Mucosa of descending colon (tissue), 3 donors: ENCODE measurements at places on chromosomes 5 and 9. TPM values are rescaled to one million over a fixed set of nuclear protein-coding genes. Genes with fewer than 3 reads are reported as not detected.

SPATA31D4 gene
- not detected for total RNA-seq

FAM221B gene
- total RNA-seq = not detected

SGTB gene
- total RNA-seq = 8.8 TPM

EIF4E1B gene
- total RNA-seq = not detected

FBXO38 gene
- total RNA-seq = 46.5 TPM

LYRM7 gene
- 12.9 TPM for total RNA-seq

GALNT12 gene
- 139 TPM for total RNA-seq

LRRC19 gene
- total RNA-seq = 120 TPM

DNA sequence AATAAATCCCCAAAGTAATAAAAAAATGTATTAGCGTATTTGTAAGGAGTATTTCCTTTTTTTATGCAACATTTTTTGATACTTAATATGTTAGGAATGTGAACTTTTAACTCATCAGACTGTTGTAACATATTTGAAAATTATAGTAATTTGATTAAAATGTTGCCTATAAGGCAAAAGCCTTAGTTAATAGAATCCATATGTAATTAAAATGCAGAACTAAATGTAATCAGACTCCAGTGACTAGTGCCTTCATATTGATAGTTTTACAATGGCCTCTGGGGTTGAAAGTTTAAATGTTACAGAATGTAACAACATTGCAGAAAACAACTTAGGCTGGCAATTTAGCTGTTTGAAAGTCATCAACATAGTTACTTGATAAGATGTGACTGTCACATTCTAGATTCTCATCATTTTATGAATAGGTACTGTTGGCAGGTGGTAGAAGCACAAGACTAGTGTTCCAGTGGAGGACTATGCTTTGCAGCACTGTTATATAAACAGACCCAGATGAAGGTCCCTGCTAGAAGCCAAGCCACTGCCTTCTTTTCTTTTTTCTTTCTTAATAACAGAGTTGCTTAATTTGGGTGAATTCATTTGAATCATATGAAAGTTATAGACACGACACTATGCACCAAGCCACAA lies 382.9 kb downstream of the CCDC171 start:
- no peak for DNase-seq

DNA sequence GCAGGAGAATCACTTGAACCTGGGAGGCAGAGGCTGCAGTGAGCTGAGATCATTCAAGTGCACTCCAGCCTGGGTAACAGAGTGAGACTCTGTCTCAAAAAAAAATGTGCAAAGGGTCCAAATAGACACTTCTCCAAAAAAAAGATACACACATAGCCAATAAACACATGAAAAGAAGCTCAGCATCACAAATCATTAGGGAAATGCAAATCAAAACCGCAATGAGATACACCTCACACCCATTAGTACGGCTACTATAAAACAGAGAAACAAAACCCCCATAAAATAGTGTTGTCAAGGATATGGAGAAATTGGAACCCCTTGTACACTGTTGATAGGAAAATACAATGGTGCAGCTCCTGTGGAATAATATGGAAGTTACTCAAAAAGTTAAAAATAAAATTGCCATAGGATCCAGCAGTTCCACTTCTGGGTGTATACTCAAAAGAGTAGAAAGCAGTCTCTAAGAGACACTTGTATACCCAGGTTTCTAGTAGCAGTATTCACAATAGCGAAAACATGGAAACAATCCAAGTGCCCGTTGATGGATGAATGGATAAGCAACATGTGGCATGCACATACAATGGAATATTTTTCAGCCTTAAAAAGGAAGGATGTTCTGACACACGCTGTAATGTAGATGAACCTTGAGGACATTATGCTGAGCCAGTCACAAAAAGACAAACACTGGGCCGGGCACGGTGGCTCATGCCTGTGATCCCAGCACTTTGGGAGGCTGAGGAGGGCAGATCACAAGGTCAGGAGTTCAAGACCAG lies 57.2 kb upstream of the PPARGC1B start:
- no peak for DNase-seq

DNA sequence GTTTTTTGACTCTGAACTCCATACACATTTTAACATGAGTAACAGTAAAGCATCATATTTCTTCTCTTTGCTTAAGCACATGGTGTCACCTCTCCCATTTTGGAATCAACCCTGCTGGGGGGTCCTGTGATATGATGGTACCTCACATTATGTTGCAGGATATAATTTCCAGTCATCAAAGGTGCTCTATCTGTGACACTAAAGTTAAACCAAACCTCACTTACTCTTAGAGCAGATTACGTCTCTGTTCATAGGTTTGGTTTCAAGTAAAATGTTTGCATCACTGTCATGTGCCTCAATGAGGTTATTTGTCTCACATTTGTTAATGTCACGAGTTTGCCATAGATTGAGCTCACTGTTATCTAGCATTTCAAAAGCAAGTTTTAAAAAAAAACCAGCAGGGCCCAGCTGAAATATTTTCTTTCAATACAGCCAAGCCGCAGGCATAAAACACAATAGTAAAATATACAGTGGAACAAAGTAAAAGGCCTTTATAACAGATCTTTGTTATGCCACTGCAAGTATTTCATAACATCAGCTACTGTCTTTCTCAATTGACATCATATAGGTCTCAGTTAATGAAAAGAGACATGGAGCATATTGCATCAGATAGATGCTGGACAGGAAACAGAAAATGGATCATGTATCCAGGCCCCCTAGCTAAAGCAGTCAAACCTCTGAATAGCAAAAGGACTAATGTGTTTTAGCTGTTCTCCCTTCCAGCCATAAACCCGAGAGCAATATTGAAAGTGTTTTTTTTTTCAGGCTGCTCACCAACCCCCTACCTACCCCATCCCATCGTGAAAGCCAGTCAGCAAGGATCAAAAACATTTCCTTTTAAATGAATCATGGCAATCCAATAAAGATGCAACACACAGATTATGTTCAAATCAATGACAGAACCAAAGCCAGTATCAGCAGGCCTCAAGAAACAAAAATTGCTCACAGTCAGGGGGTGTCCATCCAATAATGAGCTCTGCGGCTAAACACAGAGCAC lies 182.1 kb upstream of the ITGA1 start:
- DNase-seq = no peak

DNA sequence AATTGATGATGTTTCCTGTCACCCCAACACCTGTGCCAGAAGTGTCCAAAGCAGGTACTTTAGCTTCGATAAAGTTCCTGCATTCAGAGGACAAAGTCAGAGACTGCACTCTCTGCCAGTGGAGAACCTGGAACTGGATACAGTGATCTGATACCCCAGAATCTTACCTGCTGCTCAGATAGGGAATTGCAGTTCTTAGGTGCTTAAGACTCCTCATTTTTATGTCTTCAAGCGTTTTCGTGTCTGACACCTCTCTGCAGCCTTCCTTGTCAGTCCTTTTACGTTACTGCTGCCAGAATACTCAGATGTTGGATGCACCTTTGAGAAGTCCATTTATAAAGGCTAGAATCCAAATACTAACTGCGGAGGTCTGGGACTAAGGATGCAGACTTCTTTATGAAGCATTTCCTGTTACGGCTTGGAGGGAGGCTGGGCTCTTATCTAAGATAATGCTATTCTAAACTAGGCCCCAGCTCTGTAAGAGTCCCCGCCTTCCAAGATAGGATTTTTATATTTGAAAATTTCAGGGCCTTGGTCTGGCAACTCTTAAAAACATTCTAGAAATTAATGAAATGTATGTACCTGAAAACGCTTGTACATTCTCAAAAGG lies 1.9 kb downstream of the ISOC1 start:
- no peak for DNase-seq

- no peak for DNase-seq
These were observed 125.3 kb upstream of the ABCA1 start for GRCh38 chr9:105053209-105053652.

DNA sequence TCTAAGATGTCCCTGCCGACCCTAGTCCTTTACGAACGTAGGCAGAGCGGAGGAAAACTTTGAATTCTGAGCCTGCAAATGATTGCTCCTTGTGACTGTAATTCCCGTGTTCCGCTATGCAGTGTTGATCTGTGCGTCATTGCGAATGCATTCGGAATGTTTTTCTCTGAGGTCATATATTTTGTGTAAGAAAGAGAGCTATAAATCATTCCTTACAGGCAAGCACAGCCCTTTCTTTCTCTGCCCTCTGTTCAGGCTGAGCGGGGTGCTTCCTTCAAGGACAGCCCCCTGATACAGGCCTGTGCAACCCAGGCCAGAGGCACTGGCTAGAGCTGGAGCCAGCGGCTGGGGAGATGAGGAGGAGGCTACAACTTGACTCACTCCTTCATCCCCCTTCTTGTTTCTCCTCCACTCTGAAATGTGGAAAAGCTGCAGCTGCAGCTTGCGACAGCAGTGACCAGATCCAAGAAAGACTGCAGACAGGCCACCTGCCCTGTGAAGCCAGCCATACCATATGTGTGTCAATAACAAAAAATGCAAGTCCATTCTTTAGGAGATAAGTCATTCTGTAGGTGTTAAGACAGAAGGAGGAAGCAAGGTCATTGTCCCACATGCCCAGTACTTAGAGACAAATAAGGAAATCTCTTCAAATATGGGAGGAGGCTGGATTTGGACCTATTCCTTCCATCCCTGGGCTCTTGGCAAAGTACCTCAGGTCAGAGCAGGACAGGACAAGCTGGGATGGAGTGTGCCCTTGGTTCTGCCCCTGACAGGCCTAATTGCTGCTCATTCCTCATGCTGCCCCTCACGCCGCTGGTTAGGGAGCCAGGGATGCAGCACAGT lies 345.7 kb upstream of the WWC1 start:
- DNase-seq = no peak

DNA sequence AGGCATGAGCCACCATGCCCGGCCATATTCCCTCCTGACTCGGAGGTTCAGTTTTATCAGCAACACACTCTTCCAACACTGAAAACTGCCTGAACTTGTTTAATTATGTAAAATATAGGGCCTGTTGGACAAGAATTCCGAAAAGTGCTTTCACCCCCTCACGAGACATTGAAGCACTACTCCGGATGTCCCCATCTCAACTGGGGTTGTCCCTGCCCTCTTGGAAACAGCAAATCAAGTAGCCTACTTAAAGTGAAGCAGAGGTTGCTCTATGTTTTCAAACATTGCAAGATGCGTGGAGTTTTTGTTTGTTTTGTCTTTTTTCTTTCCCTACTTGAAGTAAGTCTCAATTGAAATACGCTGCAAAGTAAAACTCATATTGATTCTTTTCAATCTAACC lies 7.6 kb downstream of the PTGER4 start:
- DNase-seq = no peak

GRCh38 chr5:168552146-168552545 lies 23.0 kb downstream of the FBLL1 start:
- DNase-seq = no peak

GRCh38 chr5:111606194-111606593 lies 93.9 kb upstream of the STARD4 start:
- no peak for DNase-seq

- DNase-seq = no peak
These were observed 68.2 kb upstream of the SMC2 start for GRCh38 chr9:104025945-104026344.

- DNase-seq = no peak
These were observed 184.1 kb downstream of the CCDC192 start for GRCh38 chr5:127887282-127887681.

DNA sequence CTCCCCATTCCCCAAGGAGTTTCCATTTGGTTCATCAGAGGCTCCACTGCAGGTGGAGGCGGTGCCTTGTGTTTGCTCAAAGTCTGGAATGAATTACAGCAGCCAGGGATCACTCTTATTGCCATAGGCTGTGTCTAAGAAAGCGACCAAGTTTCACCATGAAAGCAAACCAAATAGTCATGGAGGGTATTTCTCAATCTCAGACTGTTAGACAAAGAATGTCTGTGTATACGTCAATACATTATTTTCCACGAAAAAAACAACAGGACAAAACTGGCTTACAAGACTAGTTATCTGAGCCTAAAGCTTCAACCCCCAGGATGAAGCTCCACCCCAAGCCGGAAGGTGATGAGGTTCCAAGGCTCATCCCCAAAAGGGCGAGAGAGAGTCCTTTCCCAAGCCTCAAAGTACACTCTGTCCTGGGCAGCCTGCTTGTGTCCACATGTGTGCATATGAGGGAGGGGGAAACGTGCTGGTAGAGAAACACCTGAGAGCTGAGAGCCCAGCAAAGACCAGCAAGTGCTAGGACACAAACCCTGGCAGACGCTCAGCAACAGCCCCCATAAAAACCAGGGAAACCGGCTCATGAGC lies 4.3 kb downstream of the B4GALT1 start:
- DNase-seq = no peak

- no peak for DNase-seq
These were observed 75.6 kb upstream of the SH3PXD2B start for GRCh38 chr5:172529896-172530295.

DNA sequence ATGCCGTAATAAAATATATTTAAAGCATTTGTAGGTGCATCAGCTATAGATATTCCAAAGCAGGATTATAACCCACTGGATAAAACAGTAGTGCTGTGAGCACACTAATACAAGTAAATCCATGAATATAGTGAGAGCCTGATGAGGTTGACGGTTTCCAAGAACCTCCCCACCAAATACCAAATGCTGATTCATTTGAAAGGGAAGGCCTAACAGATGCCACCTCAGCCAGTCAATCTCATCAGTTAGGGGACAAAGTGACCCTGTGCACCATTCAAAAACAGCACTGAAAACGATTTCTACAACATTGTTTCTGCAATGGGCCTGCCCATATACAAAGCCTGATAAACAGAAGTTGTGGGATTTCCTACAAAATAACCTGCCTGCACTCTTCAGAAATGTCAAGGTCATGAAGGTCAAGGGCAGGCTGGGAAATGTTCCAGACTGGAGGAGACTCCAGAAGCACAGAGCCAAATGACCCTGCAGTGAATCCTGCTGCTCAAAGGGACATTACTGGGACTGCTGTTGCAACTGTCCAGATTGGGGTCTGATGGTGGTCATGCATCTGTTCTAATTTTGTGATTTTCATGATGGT lies 69.6 kb downstream of the ROR2 start:
- DNase-seq = no peak

GRCh38 chr5:97839341-97840086 lies 656.5 kb upstream of the RIOK2 start:
- no peak for DNase-seq

GRCh38 chr9:121979736-121980135 lies 113.4 kb downstream of the TTLL11 start:
- DNase-seq = no peak

GRCh38 chr5:9054821-9055589 lies 490.9 kb downstream of the SEMA5A start:
- DNase-seq = no peak

DNA sequence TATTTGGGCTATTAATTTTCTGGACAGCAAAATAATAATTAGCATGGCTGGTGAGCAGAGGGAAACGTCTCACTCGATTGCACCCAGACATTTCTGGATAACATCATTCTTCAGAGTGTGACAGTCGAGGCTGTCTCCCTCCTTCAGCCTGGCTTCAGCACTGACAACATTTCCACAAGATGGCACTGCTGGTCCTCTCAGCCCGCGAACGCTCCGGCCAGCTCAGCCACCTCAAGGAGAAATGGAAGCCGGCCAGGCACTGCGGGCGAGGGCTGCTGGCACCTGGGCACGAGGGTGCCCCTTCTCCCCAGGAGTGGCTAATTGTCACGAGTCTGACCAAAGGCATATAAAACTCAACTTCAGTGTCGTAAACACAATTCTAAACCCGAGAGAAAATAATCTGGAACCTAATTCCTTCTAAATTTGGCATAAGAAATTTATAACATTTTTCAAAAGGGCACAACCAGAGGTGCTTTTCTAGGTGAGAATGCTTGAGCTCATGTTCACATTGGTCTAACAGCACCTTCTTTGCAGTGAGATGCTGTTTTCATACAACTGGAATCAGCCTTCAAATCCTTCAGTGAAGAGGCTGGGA lies 65.9 kb downstream of the DAP start:
- DNase-seq = peak; percentile 71

GRCh38 chr5:146722361-146722779 lies 156.2 kb downstream of the PPP2R2B start:
- no peak for DNase-seq

GRCh38 chr9:20863945-20864344 lies 167.5 kb downstream of the HACD4 start:
- no peak for DNase-seq
